Caudate nucleus (tissue), 63 donors: ENCODE measurements at places on chromosomes 6 and 20.

DNA sequence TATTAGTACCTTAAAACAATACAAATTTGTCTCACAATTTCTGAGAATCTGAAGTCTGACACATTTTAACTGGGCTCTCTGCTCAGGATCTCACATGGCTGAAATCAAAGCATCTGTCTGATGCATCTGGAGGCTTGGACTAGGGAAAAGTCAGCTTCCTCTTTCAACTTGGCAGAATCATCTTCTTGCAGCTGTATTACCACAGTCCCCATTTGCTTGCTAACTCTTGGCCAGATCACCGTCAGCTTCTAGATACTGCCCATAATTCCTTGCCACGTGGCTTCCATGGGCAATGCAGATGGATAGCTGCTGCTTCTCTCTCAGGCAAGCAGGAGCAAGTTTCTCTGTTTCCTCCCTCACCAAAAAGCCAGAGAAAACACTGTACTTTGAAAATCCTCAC, 1106.4 kb upstream of the CITED2 start:
- no peak for DNase-seq

- DNase-seq = no peak
Observed at GRCh38 chr6:73858376-73858775, 162.4 kb downstream of the CD109 start.

GRCh38 chr20:6768228-6769140, 998 bp downstream of the BMP2 start:
- no peak for DNase-seq

DNA sequence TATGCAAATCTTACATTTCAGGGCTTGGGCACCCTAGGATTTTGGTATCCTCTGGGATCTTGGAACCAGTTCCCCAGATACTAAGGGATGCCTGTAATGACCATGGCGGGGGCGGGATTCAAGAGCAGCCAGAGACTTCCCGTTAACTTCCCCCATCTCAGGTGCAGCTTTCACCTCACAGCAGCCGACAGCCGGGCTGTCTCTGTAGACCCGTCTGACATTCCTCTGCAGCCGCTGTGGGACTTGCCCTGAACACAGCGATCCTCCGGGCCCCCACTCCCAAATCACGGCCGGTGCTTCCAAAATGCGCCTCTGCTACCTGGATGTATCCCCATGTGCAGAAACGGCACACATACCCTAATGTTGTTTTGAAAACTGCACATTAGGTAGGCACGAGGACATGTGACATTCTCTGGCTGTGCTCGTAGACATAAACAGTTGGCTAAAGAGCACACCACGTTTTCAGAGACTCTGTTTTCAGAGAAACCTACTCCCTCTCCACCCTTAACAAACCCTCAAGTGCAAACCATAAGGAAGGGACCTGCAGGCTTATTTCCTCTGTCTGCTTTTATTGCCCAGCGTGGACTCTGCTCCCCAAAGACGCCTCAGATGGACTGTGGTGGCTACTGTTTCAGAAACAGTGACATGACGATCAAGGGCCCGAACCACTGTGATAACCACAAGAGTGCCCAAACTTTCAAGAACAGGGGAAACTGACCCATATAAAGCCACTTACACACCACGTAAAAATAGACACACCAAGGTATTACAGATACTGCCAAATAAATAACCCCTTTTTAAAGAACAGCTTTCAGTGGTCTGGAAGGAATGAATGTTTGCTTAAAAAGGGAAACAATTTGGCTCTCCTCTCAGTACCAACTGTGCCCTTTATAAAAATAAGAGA, 72.9 kb upstream of the FOXC1 start:
- no peak for DNase-seq

- no peak for DNase-seq
Observed at GRCh38 chr6:137864812-137865508, 2.1 kb upstream of the TNFAIP3 start.

GRCh38 chr6:155995281-155995680, 539.6 kb upstream of the NOX3 start:
- no peak for DNase-seq

DNA sequence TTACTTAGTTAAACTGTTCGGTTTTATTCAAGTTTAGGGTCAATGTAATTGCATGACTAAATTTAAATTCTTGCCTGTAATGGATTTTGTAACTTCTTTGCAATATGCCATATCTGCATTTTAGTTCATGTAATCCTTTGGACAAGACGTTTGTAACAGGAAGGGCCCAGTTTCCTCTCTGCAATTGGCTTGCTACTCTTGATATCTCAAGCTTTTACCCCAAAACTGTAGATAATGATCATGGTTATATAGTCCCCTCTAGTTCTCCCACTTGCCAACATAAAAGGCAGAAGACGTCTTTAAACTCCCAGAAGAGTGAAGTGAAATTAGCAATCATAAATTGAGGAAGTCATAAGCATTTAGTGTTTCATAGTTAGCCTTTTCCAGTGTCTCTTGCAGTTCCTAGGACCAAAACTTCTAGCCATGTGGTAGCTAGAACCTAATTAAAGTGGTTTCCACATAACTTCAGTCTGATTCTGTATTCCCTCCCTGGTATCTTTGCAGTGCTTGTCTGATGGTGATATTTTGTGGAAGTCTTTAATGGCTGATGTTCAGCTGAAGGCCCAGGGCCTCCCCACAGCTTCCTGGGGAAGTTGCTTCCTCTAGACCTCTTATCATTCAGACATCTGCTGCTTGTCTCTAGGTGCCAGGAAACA, 117.8 kb upstream of the SUPT3H start:
- DNase-seq = no peak

DNA sequence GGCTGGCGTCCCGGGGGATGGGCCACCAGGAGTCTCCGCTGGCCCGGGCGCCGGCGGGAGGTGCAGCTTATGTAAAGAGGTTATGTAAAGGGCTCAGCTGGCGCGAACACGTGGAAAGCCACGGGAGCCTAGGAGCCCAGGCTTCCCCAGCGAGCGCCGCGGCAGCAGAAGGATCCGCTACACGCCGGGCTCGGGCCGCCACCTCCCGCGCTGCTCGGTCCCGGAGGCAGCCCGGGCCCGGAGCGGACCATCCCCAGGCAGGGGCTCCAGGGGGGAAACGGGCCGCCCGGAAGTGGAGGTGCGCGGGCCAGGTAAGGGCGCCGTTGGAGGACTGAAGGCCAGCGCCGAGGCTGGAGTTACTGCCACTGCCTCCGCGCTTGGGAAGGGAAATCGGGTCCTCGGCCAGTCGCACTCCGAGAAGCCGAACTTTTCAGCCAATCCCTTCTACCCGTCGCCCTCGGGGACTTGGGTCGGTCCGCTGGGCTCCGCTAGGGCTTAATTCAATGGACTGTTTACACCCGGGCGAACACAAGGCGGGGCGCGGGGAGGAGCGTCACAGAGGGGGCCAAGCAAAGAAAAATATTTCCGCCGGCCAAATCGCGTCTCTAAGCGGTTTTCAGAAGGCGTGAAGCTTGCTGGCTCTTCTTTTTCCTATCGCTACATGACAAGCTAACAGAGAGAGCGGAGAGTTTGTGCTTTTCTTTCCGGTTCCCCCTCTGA, 398 bp downstream of the STK35 start:
- peak; percentile 91 for DNase-seq

DNA sequence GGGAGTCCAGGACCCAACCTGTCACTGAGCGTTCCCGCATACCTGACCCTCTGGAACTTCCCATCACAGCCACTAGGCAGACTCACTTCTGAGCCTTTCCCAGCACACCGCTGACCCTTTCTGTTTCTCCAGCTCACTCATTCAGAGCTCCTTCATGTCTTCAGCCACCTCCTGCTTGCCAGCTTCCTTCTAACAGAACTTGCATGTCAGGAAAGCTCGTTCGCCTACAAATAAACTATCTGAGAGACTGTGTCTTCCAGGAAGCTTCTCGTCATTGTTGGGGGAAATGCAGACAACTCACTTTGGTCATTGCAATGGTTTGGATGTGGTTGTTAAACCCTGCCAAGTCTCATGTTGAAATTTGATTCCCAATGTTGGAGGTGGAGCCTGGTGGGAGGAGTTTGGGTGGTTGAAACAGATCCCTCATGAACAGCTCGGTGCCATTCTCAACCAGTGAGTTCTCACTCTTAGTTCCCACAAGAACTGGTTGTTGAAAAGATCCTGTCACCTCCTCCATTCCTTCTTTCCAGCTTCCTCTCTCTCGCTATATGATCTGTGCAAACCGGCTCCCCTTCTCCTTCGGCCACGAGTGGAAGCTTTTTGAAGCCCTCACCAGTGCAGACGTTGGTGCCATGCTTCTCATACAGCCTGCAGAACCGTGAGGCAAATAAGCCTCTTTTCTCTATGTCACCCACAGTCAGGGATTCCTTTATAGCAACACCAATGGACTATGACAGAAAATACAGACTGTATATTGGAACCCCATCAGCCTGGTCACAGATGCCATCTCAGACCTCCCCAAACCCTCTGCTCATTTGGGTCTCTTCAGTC, 1.4 kb upstream of the MUC21 start:
- DNase-seq = no peak

GRCh38 chr6:84424956-84425355, 197.5 kb upstream of the CEP162 start:
- no peak for DNase-seq

- DNase-seq = no peak
Observed at GRCh38 chr6:42193491-42193894, 1.3 kb downstream of the GUCA1B start.

- no peak for DNase-seq
Observed at GRCh38 chr6:90168693-90169131, 127.9 kb downstream of the BACH2 start.

- DNase-seq = no peak
Observed at GRCh38 chr20:32359633-32360332, 1.7 kb downstream of the ASXL1 start.

DNA sequence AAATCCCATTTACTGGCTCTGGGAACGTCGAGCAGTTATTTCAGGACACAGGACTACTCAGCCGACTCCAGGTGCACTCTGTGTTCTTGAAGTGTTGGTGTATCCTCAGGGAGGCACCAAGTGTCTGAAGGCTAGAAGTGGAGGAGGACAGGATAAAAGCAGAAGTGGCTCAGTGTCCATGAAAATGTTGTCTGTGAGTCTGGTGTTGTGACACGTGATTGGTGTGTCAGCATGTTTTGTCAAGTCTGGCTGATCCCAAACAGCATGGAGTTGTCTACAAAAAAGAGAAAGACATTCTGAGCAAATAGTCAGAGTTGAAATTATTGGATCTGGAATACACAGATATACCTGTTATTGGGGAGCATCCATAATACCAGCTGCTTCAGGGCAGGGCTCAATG, 30.3 kb downstream of the SCGN start:
- no peak for DNase-seq

GRCh38 chr20:48690888-48691287, 136.9 kb downstream of the PREX1 start:
- DNase-seq = no peak

DNA sequence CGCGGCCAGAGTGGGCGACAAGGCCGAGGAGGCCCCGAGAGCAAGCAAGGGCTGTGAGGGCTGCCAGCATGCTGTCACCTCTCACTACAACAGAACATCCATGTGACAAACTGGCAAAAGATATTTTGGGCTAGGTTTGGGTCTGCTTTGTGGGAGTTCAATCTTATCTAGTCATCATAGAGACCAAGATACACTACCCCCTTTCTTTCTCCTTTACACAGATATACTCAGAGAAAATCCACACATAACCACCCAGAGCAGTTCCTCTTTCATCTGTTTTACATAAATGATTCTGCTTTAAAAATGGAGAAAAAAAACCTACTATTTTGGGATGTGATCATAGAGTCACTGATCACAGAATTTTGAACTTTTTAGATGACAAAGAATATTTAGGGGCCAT, 16.8 kb downstream of the SOX4 start:
- DNase-seq = no peak

- no peak for DNase-seq
Observed at GRCh38 chr6:137881522-137881886, 14.4 kb downstream of the TNFAIP3 start.

- no peak for DNase-seq
Observed at GRCh38 chr6:41136911-41137310, 17.2 kb downstream of the TREML1 start.

- DNase-seq = no peak
Observed at GRCh38 chr6:53915026-53915691, 120.4 kb downstream of the LRRC1 start.

- DNase-seq = no peak
Observed at GRCh38 chr20:37416100-37416847, 70.3 kb downstream of the SRC start.

DNA sequence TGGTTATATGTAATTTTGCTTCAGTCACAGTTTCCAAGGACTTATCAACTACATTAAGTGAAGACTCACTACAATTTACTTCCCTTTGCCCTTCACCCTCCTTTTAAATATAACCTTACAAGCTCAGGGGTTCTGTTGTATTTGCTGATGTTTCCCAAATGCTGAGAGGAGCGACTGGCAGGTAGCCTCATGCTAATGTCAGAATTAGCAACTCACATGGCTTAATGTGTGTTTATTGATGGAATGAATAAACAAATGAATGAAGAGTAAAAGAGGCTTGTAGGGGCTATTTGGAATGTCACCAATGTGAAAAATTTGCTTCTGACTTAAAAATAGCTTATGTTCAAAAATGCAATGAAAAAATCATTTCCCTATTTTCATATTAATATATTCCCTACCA, 41.4 kb upstream of the MAP7 start:
- DNase-seq = no peak

DNA sequence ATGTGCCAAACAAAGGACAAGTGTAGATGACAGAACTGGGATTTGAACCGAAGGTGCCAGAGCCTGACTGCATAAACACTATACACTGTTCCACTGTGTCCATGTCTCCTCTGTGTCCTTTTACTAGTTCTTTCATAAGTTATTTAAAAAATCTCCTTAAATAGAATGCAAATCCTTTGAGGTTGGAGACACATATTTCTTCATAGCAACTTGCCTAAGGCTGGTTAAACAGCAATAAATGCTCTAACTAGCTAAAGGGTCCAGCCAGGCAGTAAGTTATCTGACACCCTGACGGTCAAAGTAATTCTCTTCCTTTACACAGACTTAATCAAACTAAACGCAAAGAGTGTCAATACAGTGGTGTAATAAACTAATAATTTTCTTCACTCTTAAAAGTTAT, 76.2 kb upstream of the TRAF3IP2 start:
- no peak for DNase-seq

- no peak for DNase-seq
Observed at GRCh38 chr6:106254636-106255035, 70.9 kb downstream of the ATG5 start.

GRCh38 chr6:43837507-43837906, 67.5 kb downstream of the VEGFA start:
- DNase-seq = no peak

DNA sequence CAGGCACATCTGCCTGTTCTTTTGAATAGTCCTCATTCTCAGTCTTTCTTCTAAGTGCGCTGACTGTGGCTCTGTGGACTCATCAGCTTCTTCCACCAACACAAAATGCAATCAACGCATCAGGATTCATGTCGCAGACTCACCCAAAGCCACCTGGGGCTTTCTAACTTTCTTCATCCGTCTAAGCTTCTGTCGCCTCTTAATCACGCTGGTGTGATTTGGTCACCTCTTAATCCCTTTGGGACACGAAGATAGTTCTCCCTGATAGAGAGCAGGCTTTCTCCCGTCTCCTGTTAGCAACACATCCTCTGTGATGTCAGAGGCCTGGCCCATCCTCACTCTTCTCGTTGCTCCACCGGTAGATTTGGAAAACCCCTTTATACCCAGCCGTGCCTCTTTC, 78.0 kb upstream of the FOXQ1 start:
- no peak for DNase-seq
